Cerebellar nuclear complex (tissue), 1 donor: ENCODE measurements at places on chromosomes 13 and 19.

GRCh38 chr19:43362745-43363144 is 9.3 kb downstream of the CD177 start:
- no peak for DNase-seq

GRCh38 chr13:31159306-31159705 is 2.4 kb downstream of the HSPH1 start:
- DNase-seq: no peak

- DNase-seq: no peak
These were observed 111.3 kb downstream of the ZNF486 start for GRCh38 chr19:20278342-20278741.

GRCh38 chr13:74073274-74073673 is 60.9 kb downstream of the KLF12 start:
- no peak for DNase-seq

DNA sequence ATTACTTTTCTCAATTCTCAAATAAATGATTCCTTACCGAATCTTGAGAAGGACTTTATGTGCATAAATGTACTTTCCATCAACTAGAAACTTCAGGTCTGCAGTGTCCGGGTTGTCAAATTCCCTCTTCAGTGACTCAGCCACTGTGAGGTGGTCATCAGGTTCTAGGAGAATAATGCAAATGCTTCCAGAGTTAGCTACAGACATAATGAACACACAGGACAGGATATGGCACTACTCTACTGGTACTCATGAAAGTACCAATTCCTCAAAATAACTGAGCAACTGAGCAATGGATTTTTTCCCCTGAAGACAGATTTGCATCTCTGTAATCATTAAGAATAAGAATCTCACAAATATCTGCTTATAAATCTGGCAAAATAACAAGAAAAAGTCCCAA is 31.2 kb downstream of the RCBTB2 start:
- DNase-seq: no peak

DNA sequence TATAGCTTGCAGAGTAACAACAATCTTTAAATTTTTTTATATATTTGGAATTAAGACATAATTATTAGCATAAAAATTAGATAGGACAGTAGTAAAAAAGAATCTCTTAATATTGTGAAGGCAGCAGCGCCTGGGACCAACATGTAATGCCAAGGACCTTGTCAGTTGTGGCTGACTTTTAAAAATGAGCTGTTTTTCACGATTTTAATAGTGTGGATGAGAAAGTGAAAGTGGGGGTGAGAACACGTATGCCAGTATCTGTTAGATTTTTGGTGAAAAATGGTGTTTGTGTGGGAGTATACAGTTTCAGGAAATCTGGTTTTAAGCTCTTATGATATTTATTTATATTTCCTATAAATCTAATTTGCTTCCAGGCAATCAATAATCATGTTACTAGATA is 125.2 kb downstream of the LMO7 start:
- no peak for DNase-seq

GRCh38 chr19:13355356-13355755 is 150.9 kb downstream of the CACNA1A start:
- no peak for DNase-seq

DNA sequence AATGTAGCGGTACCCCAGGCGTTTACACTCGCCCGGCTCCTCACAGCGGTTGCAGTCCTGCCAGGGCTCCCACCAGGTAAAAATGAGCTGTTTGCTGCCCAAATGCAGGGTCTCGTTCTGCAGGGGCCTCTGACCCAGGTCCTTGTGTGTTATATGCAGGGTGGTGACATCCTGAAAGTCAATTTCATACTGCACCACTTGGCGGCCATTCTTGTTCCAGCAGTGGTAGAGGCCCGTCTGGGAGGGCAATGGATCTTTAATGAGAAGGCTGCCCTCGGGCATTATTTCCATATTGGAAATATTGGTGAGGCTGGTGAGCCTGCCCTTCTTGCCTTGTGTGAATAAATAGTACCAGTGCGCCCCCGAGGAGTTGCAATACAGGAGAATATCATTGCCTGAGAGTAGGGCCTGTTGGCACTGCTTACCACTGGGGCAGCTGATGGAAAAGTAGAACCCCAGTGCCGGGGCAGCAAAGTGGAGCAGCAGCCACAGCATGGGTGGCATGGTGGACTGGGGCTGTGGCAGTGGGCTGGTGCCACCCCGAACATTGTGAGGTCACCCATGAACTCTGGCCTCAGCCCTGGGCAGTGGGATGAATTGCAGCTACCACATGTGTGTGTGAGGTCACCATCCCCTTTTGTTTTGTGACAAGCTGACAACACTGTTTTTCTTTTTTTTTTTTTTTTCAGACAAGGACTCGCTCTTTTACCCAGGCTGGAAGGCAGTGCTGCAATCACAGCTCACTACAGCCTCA is at the start of gene FAM187B:
FAM187B (minus strand) TSS at position 563 of the 754 bp plus-strand sequence; CDS start at position 504, 59 bp downstream.
- DNase-seq: no peak

- no peak for DNase-seq
These were observed 193.6 kb upstream of the STARD13 start for GRCh38 chr13:33479105-33479504.

- no peak for DNase-seq
These were observed 30.0 kb upstream of the POP4 start for GRCh38 chr19:29576046-29576606.

DNA sequence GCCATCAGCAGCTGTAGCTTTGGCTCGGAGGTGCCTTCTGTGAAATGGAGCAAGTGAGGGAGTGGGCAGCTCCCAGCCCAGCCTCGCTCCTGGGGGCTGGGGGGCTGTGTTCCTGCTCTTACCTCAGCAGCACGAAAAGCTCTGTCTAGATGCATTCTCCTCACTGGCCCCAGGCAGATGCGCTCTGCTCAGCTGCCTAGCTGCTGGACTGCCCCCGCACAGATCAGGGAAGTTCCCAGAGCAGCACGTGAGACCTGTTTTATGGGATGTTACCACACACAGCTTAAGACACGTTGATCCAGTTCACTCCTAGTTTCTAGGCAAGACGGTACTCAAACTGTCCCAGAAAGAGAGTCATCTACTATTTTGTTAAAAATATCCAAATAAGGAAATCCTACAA is 13.6 kb downstream of the LCP1 start:
- no peak for DNase-seq

GRCh38 chr13:30997697-30998096 is 65.2 kb downstream of the TEX26 start:
- no peak for DNase-seq

DNA sequence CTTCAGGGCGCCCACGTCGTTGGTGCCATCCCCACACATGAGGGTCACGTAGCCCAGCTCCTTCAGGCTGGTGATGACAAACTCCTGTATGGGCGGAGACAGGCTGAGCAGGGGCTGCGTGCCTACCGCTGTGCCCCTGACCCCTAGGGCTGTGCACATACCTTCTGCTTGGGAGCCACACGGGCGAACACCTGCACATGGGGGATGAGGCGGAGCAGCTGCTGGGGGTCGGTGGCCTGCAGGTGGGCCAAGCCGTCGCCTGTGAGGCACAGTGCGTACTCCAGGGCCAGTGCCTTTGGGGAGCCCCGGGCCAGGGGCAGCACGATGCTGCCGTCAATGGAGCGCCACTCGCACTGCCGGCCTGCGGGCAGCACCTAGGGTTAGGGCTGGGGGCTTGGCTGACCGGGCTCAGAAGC is 6.1 kb upstream of the GMIP start:
- DNase-seq: no peak

GRCh38 chr13:65710514-65710913 is 1519.6 kb downstream of the PCDH9 start:
- DNase-seq: no peak

- no peak for DNase-seq
These were observed 15.3 kb downstream of the CAPN12 start for GRCh38 chr19:38728752-38729541.
